ENCODE measurements at places on chromosomes 16 and 17.

- DNase-seq: no peak
Measured at GRCh38 chr17:58402679-58403078, 14.7 kb downstream of the RNF43 start.

GRCh38 chr16:353404-354290 lies 1.1 kb upstream of the AXIN1 start:
- DNase-seq: no peak

DNA sequence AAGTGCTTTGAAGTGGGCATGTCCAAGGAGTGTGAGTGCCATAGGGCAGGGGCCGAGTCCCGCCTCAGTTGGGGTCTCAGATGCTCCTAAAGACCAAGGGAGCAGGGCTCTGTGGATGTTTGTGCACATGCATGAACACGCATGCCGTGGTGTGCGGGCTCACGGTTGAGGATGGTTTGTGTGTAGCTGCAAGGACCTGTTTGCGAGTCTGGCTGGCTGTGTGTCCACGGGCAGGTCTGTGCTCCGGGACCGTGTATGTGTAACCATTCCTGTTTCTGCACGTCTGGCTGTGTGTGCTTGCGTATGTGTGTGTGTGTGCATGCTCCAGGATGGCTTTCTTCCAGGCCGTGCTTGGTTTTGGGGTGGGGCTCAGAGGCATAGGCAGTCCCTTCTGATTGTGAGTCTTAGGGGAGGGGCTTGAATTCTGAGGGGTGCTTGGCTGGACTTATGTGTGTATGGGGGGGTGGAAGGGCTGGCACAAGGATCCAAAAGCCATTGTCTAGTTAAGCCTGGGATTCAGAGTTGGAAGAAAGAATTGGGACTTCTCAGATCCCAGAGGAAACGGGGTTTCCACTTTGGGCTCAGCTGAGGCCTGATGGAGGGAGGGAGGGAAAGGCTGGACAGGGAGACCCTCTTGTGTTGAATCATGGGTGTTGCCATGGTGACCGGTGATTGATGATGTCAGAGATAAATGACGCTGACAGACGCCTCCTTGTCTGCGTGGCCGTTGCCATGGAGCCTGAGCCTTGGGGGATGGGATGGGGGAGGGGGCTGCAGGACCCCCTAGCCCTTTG lies 14.4 kb downstream of the GJD3 start:
- peak; percentile 49 for DNase-seq

DNA sequence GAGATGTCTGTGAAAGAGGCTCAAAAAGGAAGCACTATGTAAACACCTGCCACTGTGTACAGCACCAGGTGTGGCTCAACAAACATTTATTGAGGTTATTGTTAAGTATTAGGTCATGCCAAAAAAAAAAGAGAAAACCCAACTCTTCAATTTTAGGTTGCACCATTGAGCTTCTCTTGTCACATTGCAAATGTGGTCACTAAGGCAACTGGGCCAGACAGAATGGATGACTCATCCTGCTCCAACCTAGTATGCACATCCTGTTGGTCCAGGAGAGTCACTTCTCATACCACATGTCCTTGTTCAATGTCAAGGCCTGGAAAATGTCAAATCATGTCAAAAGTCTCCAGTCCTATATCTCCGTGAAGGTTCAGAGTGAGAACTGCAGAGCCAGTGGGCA lies 25.0 kb downstream of the HOXB1 start:
- DNase-seq: peak; percentile 51

DNA sequence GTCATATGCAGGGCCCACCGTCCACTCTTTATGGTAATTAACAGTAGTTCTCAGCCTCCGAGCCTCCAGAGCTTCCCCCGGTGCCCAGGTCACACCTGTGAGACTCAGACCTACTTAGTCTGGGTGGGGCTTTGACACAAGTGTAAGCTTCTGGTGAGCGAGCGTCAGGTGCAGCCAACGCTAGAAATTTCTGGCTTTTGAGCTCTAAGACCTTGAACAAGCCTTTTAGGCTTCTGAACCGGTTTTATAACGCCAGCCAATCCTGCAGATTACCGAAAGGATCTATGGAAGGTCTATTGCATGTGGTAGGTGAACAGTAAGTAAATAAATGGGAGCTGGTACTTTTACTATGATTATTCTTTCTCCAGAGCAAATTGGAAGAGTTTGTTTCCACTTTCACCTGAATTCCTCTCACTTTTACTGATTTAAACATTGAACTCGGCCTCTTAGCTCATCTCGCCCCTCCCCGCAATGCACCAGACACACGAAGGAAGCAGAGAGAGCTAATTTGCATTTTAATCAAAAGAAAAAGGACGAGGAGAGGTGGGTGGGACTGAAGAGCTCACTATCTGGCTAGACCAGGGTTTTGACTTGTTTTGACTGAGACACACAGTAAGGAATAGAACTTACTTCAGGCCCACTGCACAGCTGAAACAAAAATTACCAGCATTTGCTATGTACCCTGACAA lies 47.1 kb downstream of the ABAT start:
- no peak for DNase-seq

- DNase-seq: no peak
Measured at GRCh38 chr17:12395733-12396354, 269.8 kb upstream of the MYOCD start.

- DNase-seq: no peak
Measured at GRCh38 chr17:49820773-49821172, 27.1 kb downstream of the TAC4 start.

- DNase-seq: no peak
Measured at GRCh38 chr16:75763204-75763603, 36.9 kb upstream of the CPHXL start.
